Right atrium auricular region (tissue), 2 donors: ENCODE measurements at places on chromosomes 5 and 9. TPM values are rescaled to one million over a fixed set of nuclear protein-coding genes. Genes with fewer than 3 reads are reported as not detected.
A peak's percentile ranks its signal among the peaks of the same experiment; 100 is the strongest.

- no peak for DNase-seq
Observed at GRCh38 chr5:37859805-37860204, 20.0 kb upstream of the GDNF start.

GRCh38 chr5:179816796-179817469 lies 3.8 kb upstream of the SQSTM1 start:
- DNase-seq = no peak

GRCh38 chr5:119036101-119036762 lies 34.7 kb upstream of the DMXL1 start:
- no peak for DNase-seq

GRCh38 chr5:58410441-58410840 lies 49.4 kb downstream of the PLK2 start:
- DNase-seq = no peak

DNA sequence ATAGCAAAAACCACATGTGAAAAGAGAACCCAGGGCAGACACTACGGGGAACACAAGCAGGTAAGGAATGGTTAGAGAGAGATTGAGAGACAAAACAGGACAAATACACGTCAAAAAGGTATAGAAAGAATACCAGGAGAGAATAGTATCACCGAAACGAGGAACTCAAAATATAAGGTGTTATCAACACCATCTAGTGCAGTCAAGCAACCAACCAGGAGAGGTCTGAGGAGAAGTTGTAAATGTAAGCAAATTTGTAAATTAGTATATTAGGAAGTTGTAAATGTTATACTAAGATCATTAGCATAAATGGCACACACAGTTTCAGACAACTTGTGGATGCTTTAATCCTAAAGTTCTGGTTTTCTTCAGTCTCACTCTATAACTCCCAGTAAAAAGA lies 355.5 kb downstream of the EBF1 start:
- DNase-seq = no peak

DNA sequence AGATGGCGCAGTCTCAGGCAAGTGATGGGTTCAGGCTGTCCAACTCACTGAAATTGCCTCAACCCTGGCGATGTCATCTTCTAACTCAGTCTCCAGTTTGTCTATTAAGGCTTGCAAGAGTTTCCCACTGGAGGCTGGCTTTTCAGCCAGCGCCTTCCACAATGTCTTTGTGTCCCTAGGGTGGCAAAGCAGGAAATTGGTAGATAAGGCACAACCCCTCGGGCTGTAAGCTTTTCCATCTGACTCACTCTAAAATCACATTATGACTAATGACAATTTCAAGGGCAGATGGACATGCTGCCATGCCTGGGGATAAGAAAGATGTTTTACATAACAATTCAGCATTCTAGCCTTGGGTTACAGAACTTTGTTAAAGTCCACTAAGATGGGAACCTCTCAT lies 61.9 kb downstream of the MROH2B start:
- peak; percentile 68 for DNase-seq

DNA sequence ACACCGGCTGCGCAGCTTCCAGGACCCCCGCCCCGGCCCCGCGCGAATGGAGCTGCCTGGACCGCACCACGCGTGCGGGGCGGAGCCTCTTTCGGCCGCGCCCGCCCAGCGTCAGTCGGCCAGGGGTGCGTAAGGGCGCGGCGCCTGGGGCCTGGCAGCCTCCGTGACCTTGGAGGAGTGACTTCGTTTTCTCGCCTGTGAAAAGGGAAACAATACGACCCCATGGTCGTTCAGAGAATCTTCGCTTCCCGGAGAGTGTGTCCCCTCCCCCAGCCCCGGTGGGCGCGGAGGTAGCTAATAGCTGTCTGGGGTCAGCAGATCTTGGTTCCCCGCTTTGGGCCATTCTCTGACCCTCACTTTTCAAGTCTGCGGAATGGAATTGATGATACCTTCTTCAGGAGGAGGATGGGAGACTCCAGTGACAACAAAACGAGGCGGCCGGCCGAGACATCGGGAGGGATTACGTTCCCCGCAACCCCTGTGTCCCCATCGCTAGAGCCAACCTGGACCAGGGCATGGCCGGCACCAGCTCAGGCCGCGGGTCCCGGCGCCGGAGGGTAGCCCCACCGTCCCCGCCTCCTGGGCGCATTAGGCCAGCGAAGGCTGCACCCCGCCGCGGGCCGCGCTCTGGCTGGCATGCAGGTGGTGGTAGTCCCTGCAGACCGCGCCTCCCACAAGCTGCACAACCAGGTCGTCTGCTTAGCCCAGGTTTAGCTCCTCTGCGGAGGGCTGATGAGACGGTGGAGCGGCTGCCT lies 5.5 kb upstream of the CDHR2 start:
- no peak for DNase-seq

DNA sequence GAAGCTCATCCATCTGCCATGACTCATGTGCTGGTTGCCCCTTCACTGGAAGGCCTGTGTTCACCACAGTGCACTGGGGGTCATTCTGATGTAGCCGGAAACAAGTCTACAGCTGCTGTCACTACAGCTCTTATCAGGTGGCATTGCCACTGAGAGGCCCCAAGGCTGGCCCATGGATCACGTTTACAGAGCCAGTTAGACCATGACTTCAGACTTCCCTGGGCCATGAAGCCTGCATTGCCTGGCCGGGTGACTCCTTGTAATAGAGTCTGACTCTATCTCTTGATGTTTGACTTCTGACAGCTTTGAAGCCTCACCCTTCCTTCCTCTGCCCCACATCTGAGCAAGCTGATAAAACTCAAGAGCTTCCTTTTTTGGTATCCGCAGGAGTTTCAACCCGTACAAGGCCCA lies 473.5 kb upstream of the DAP start:
- peak; percentile 68 for DNase-seq

DNA sequence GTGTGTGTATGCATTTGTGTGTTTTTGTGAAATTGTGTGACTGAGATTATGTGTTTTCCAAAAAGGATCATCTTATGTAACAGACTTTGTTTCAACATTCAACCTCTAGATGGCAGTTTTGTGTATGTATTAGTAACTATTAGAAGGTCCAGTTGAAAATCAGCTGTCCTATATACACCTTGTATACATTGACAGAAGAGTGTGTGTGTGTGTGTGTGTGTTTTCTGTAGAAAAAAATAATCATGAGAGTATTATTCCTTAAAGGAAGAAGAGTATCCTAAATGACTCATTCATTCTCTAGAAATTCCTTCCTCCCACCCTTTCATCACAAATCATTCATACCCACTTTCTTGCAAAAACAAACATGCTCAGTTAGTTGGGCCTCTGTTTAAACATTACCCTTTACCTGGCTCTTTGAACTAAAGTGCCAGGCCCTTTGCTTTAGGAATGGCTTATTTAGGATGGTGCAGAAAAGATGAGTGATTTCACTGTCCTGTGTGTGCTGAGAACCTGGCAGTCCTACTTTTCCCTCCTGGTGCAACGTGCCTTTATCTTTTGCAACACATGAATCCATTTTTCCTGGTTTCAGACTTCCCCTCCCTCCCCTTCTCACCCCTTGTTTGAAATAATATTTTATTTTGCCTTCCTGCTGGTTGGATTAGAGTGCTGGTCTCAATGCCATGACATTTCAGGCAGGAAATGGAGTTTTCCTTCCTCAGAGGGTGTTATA lies 152.2 kb downstream of the ARHGAP26 start:
- DNase-seq = no peak

GRCh38 chr5:81922854-81923279 lies 49.0 kb upstream of the ATG10 start:
- no peak for DNase-seq

DNA sequence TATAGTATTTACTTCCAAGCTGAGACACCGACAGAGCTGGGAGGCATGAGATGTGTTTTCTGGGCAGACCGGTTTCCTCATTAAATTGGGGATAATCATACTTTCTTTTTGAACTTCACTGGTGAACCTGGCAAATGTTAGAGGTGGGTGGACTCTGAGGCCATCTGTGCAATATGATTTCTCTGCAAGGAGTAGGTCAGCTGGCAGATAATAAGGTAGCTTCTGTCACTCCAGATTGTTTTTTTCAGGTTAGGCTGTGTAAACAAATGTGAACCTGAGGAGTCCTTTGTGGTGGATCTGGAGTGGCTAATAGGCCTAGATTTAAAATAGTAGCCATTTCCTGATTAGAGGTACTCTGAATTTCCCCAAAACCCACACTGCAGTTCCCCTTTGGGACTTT lies 75.4 kb upstream of the S1PR3 start:
- no peak for DNase-seq

- no peak for DNase-seq
Observed at GRCh38 chr9:83424831-83425230, 113.4 kb downstream of the FRMD3 start.

DNA sequence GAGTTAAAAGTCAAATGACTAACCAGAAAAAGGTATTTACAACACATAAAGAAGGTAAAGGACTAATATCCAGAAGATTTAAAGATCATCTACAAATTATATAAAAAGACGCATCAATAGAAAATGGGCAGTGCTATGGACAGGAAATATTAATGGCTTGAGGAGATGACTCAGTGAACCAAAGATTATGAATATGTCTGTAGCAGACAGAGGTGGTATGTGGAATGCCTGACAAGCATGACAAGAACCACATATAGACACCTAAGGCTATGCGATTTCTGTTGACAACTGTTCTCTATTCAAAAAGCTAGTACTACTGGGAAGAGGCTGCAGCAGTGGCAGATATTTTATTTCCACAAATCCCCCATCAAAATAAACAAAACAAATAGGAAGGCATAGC lies 177.0 kb upstream of the SH3GL2 start:
- no peak for DNase-seq

- no peak for DNase-seq
Observed at GRCh38 chr5:173963182-173963838, 25.7 kb upstream of the C5orf47 start.

DNA sequence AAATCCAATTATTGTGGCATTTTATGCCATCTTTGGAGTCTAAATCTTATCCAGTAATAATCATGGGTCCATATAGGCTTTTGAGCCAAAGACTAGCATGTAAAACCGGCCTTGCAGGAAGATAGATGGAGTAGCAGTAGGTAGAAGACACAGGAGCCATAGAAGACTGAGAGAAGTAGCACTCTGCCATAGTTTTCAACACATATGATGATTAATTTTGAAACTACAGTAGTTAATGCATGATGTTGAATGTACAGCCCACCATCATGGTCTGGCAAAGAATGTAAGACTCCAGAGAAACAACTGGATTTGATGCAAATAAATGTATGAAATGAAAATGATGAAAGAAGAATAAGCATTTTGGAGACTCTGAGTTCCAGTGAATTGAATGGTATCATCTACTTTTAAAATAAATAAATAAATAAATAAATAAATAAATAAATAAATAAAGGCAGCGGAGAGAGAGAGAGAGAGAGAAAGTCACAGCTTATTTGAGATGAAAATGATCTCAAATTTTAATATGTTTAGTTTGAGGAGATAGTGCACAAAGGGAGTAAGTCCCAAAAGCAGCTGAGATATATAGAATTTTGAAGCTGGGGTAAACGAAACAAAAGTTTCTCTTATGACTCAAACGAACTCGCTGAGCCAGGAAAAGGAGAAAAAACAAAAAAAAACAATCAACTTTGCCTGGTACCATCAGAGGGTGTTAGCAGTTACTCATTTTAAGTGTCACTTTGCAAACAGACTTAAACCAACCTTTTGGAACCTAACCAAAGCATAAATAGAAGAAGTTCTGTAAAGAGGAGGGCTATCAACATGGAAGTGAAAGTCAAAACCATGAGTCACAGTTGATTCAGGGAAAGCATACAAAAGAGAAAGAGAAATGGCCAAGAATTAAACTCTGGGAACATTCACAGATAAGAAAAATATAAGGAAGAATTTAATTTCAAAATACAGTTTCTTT lies 388.7 kb downstream of the CETN3 start:
- DNase-seq = no peak

GRCh38 chr5:143582869-143583268 lies 179.4 kb upstream of the NR3C1 start:
- no peak for DNase-seq

The SPINK4 gene
- not detected for total RNA-seq

The INSL4 gene
- not detected for total RNA-seq

The ADAMTS19 gene
- total RNA-seq = 0.44 TPM

The SLC36A3 gene
- not detected for total RNA-seq

The SHC3 gene
- total RNA-seq = 1.7 TPM

The THG1L gene
- 4.5 TPM for total RNA-seq

The CNTLN gene
- total RNA-seq = 5.9 TPM

The EDIL3 gene
- total RNA-seq = 10.8 TPM

The GARNL3 gene
- total RNA-seq = 8.9 TPM

The GRXCR2 gene
- total RNA-seq = 0.24 TPM

The ANKRD31 gene
- total RNA-seq = 0.07 TPM

The SLC36A2 gene
- total RNA-seq = not detected

The GMCL2 gene
- total RNA-seq = not detected
